ENCODE measurements at places on chromosomes 3 and 15.

GRCh38 chr15:65213241-65213640, 2.0 kb upstream of the CILP start:
- DNase-seq = no peak

- no peak for DNase-seq
These were observed 4.0 kb downstream of the HES1 start for GRCh38 chr3:194139814-194140391.

GRCh38 chr3:129855832-129856419, 37.6 kb downstream of the TMCC1 start:
- peak; percentile 41 for DNase-seq

DNA sequence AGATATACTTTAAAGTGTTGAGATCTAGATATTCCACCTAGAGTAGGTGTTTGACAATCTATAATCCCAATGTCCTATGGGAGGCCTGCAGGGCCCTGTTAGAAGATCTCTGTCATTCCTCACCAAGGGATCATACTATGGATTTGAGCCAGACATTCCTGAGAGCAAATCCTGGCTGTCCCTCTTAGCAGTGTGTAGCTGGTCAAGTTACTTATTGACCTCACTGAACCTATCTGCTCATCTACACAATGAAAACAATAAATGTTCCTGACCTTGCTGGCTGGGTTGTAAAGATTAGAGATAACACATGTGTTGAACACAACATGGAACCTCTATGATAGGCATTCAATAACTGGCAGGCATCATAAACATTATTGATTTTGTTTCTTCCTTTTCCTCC, 265.6 kb upstream of the ATP11B start:
- DNase-seq = no peak

- DNase-seq = no peak
These were observed 58.2 kb downstream of the AAGAB start for GRCh38 chr15:67196222-67196621.

GRCh38 chr3:196706327-196706726, 5.7 kb downstream of the CEP19 start:
- no peak for DNase-seq

DNA sequence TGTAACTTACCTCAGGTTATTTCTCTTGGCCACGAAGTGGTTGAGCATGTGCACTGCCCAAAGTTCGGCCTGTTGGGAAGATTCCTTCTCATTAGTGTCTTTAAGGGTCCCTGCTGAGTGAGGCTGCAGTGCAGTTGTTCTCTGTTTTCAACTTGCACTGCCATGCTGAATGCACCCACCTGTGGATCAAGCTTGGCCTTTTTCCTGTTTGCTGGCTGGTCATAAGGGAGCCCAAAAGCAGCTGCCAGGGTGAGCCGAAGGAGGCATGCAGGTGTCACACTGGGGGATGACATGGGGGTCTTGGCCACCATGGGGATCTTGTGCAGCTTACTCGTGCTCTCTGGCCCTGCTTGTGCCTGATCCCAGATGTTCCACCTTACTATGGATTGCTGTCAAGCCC, 46.1 kb upstream of the RAF1 start:
- DNase-seq = no peak

DNA sequence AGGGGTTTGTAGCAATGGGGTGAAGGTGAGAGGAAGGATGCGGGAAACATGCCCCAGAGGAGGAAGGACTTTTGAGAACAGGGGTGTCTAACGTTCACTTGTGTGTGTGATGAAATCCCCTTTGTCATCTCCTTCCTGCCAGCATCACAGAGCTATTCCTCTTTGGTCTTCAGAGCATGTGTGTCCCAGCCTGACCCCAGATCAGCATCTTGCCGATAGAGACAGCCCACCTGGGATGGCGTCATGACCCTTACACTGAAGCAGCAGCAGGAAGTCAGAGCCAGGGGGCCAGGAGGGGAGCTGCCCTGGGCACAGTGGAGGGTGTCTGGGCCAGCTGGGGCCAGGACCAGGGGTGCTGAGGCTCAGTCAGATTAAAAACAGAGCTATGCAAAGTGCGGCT, 29.9 kb upstream of the GRIP2 start:
- DNase-seq = peak; percentile 8

- peak; percentile 71 for DNase-seq
These were observed 54.0 kb downstream of the NR1D2 start for GRCh38 chr3:23999012-23999641.

- DNase-seq = no peak
These were observed 203.6 kb upstream of the PDZRN3 start for GRCh38 chr3:73828348-73828747.

- peak; percentile 74 for DNase-seq
These were observed 158.8 kb downstream of the CLSTN2 start for GRCh38 chr3:140093742-140094141.

GRCh38 chr3:49673121-49673714, 933 bp upstream of the APEH start:
- DNase-seq = no peak

GRCh38 chr15:35208353-35208752, 123.3 kb upstream of the NANOGP8 start:
- no peak for DNase-seq

GRCh38 chr3:111277226-111277625, 205.6 kb downstream of the NECTIN3 start:
- peak; percentile 60 for DNase-seq

- no peak for DNase-seq
These were observed 13.3 kb downstream of the ZNF592 start for GRCh38 chr15:84761607-84762131.

- no peak for DNase-seq
These were observed 16.1 kb upstream of the ATP8B4 start for GRCh38 chr15:50135031-50135551.

DNA sequence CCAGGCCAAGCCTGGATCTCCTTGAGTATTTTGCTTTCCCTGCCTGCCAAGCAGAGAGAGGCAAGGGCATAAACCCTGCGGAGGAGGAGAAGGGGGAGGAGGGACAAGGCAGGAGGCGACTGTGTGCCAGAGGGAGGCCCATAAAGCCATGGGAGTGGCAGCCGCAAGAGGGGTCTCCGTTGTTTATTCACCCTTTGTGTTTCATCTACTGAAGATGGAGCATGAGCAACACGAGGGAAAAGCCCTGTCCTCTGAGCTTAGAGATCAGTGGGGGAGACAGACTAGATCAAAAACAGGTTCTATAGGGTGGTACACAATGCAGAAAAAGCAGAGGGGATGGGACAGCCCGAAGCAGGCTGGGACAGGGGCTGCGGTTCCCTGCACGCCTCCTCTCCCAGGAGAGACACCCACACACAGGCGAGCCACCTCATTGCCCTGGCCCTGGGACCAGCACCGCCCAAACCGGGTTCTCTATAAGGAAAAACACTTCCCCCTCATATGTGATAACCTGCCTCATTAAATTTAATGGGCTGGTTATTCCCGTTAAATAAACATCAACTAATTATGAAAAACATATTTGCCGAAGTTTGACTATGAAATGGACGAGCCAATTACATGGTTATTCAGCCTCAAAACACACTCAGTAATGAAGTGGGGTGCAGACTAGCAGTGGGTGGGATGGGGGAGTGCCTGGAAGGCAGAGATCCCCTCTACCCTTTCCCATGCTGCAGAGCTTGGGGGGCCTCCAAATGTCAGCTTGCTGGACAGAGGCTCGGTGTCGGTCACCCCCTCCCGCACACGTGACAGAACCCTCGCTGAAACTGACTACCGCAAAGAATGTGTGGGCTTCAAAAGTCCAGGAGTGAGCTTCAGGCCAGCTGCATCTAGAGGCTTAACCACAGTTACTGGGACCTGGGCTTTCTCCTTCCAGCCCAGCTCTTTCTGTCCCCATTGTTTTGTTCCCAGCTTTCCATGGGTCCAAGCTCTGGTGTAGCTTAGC, 14.2 kb upstream of the PLXNA1 start:
- no peak for DNase-seq

GRCh38 chr15:47360305-47360704, 357.0 kb upstream of the SEMA6D start:
- DNase-seq = no peak

GRCh38 chr3:134854254-134854653, 59.2 kb downstream of the EPHB1 start:
- DNase-seq = no peak

- DNase-seq = no peak
These were observed 9.7 kb upstream of the TRANK1 start for GRCh38 chr3:36954452-36955134.

GRCh38 chr15:71683411-71684274, 126.7 kb upstream of the NR2E3 start:
- DNase-seq = peak; percentile 71

- DNase-seq = no peak
These were observed 369.0 kb downstream of the UNC13C start for GRCh38 chr15:54347082-54347827.

GRCh38 chr15:51270706-51271105, 67.7 kb downstream of the CYP19A1 start:
- no peak for DNase-seq

- peak; percentile 55 for DNase-seq
These were observed 190.4 kb downstream of the DIPK2A start for GRCh38 chr3:144162042-144162441.

DNA sequence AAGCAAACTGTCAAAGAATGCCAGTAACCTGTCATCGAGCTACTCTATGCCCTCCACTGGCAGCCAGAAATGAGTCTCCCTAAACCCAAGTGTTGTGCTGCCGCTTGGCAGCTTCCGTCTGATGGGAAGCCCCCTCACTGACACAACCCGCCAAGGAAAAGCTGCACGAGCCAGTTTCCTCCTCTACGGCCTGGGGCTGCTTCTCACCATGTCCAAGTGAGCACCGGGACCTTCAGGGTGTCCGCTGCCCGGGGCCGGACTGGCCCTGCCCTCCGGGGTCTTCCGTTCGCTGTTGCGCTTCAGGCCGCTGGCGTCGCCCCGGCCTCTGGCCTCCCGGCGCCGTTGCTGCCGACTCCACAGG, 490 bp downstream of the TOMM70 start:
- no peak for DNase-seq

DNA sequence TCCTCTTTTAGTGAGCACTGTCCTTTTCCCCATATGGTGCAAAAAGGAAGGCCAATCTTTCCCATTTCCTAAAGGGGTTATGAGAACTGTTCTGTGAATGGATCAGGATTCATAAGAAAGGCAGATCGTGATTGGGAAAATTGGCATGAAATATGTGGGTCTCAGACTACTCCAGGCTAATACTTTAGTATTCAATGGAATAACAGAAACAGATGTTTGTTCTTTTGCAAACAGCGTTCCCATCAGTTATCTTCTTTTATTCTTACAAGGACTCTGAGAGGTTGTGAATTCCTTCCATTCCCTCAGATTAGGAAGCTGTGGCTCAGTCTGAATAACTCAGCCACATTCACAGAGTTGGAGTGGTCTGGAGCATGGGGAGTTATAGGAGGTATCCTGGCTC, 51.3 kb upstream of the MTMR10 start:
- DNase-seq = peak; percentile 28

- DNase-seq = no peak
These were observed 206.0 kb downstream of the THRB start for GRCh38 chr3:24288496-24289236.

- peak; percentile 69 for DNase-seq
These were observed 93.2 kb downstream of the TMEM212 start for GRCh38 chr3:171936191-171936841.

GRCh38 chr15:101324524-101325177, 29.6 kb upstream of the SNRPA1 start:
- DNase-seq = no peak

Data from fibroblast of skin of right quadriceps (primary cell).